ENCODE measurements at places on chromosomes 2 and 18.

- DNase-seq = no peak
These were observed 37.6 kb upstream of the SLC4A10 start for GRCh38 chr2:161586517-161587167.

DNA sequence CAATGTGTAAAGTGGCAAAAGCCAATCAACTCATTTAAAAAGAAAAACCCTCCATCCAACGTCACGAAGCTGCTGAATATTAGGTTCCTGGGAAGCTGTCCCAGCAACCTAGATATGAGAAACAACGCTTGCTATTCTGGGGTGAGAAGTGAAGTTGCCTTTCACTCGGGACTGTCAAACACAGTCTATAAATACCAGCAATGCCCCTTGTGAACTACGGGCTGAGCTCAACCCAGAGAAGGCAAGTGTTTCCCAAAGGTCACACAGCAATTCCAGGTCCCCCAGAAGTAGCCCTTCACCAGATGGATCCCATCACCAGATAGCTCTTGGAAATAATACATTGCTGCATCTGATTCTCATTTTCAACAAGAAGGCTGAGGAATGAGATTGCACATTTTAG is 67.9 kb downstream of the BCL11A start:
- DNase-seq = no peak

DNA sequence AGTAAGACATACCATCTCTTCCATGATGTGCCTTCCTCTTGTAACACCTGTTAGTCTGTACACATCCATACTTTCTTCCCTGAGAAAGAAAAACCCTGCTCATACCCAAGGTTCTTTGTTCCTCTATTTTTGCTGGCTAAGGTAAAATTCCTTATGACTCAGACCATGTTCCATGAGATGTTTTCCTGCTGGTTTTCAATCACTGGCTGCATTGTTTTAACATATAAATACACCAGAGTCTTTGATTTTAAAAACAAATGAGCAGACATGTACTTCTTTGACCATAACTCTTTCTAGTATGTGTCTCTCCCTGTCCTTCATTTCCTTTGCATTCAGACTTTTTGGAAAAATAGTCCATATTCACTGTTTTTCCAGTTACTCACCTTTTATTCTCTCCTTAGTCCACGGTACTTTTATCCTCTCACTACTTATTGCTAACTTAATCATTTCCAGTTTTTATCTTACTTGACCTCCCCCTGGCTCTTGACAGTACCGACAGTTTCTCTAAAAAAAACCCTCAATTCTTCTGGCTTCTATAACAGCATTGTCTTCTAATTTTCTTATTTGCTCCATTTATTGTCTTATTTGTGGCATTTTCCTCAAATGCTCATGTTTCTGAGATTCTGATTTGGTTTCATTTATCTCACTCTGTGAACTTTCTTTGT is 4.3 kb downstream of the VAPA start:
- no peak for DNase-seq

- DNase-seq = no peak
These were observed 171.8 kb upstream of the SPRED2 start for GRCh38 chr2:65604246-65604645.

DNA sequence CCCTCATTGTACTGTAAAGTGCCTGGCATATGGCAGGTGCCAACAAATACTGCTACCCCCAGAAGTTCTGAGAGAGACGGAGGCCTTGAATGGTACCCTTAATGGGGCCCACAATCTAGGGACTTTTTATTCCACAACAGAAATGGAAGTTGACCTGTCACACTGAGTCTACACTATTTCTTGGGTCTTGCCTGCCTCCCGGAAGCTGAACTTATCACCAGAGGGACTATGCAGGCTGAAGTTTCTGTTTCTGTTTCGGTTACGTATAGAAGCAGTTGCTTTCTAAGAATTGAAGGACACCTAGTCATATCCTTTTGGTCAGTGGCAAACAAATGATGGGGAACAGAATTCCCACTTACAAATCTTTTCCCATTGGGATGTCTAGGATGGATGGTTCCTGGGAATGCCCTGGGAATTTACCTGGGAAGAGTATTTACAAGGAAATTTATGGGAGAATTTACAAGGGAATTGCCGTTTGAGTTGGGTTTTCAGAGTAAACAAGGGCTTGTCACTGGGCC is 74.2 kb downstream of the HS1BP3 start:
- no peak for DNase-seq

GRCh38 chr2:159759577-159759976 is 38.4 kb downstream of the CD302 start:
- no peak for DNase-seq

DNA sequence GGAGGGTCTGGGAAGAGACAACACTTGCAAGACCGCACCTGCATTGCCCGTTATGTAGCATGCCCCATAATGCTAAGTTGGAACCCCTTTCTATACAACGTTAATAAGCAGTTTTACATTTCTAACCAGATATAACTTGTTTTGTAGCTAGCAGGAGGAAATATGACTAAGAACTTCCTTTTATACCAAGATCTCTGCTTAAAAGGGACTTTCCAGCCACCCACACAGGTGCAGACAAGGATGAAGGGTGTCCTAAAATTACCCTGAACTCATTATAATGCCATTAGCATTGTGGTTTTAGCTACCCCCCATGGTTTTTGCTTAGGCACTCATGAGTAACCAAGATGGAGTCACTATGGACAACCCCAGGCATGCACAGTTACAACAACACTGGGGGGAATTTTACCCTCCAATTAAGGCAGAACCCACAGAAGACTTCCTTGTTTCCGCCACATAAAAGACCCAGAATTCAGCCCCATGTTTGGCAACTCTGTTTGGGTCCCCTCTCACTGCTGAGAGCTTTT is 362.8 kb downstream of the CBLN2 start:
- DNase-seq = no peak

DNA sequence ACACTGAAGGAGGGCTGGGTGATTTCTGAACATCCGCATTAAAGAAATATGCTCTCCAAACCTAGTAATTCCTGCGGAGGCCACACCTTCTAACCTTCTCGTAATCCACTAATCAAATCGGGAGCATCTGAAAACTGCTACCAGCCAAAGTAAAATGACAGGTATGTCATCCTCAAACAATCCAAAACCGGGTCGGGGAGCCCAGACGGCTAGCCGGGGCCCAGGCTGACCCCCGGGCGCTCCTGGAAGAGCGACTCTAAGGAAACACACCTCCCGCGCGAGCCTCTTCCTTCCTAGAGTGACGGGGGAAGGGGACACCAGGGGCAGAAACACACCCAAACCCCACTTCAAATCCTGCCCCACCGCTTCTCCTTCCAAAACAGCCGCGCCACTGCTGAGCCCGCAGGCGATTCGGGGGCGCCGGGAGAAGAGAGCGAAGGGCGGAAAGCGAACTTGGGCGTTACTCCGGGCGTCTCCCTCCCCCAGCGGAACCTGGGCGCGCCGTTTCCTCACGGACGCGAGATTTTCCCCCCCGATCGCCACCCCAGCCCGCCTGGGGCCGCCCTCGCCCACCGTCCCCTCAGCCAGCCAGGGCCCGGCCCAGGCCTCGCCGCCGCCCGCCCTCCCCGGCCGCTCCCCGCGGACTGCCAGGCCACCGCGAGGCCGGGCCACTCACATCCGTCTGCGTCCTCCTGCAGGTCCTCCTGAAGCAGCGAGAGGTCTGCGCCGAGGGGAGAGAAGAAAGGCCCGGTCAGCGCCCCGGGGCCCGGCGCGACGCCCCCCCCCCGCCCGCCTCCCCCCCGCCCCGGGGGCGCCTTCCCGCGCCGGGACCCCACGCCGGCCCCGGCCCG is 584 bp downstream of the PPP4R1 start:
- DNase-seq = no peak

DNA sequence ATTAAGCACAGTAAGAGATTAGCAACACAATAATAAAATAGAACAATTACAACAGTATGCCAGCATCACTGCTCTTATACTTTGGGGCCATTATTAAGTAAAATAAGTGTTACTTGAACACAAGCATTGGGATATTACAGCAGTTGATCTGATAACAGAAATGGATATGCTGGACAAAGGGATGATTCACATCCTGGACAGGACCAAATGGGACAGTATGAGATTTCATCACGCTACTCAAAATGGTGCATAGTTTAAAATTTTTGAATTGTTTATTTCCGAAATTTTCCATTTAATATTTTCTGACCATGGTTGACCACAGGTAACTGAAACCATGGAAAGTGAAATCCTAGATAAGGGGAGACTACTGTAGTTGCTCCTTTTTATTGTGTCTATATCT is 138.2 kb downstream of the UBR3 start:
- no peak for DNase-seq

DNA sequence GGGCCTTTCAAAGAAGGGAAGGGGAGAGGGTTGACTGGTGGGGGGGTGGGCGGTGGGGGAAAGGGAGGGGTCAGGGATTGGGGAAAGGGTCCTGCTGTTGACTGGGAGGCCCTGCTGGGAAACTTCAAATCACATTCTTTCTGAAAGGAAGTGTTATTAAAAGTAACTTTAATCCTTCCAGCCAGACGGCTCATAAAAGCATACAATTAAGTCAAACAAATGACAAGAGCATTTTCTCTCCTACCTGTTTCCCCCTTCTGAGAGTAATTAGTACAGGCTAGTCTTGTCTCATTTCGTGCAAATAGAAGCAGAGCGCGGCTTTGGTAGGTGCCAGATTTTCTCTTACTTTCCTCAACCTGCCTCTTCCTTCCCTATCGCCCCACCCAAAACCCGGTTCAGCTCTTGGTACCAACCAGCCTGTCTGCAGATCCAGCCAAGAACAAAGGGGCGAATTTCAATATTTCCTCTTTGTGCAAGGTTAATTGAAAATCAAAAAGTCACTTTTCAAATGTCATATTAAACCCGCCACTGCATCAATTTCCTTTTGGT is 2112.6 kb upstream of the PIK3C3 start:
- no peak for DNase-seq

DNA sequence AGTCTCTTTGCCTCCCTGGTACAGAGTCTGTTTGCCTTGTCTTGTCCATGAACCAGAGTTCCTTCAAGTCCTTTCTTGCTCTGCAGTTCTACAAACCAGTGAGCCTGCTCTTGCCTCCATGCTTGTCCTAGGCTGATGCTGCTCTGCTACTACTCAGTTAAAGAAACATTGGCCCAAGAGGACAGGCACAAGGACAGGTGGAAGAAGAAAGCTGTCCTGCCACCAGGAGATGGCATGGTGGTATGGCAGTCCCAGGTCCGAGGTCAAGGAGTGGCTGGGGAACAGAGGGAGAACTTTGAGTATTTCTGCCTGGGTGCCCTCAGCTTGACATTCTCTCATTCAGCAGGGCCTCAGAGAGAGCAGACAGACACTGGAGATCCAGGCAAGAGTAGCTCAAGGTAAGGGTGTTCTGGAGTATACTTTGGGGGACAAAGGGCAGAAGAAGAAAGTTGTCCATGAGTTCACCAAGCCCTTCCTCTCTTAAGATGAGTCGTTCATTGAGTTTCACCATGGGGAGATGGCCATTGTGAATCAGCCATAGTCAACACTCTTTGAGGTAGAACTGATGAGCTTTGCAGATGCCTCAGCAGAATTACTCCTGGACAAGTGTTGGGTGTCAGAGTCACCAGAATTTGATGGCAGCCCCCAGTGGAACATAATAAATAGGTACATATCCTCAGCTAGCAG is 20.4 kb downstream of the TTC32 start:
- no peak for DNase-seq

GRCh38 chr18:63422864-63423304 is 608 bp upstream of the VPS4B start:
- DNase-seq = no peak

DNA sequence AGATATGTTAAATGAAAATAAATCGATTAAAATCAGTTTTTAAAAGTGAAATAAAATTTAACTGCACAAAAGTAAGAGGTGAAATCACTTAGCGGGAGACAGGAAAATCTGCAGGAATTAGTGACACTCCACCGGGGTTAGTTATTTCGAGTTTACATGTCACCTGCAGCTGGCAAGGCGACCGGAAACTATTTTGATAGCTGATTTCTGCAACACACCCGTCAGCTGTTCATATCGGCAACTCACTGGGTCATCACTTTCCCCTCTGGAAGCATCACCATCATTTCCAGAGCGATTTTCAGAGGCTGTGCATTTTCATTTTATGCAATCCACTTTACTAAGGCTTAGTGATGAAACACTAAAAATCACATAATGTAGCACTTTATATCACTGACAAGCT is 52.9 kb downstream of the PXDN start:
- no peak for DNase-seq
